NCI-H1105 (cell line): ENCODE measurements at places on chromosomes 2 and 18.

GRCh38 chr2:56519806-56520205 is 336.0 kb downstream of the CCDC85A start:
- no peak for DNase-seq

GRCh38 chr18:77112747-77113092 is 19.9 kb downstream of the MBP start:
- DNase-seq = no peak

- DNase-seq = no peak
Measured at GRCh38 chr2:235868224-235868623, 300.0 kb downstream of the GBX2 start.

DNA sequence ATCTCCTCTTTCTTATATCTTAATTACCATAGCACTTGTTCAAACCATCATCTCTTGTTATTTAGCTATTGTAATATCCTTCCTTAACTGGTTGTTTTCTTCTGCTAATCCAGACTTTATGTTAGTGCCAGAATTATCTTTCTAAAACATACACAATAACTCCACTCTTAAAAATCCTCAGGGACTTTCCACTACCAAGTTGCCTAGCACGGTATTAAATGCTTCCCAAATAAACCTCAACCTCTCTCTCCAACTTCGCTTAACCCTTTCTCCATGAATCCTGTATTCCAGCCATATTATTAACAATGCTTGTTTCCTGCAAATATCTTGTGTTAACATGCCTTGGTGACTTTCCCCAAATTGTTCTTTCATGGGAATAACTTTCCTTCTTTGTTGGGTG is 84.5 kb downstream of the FAM228A start:
- no peak for DNase-seq

- no peak for DNase-seq
Measured at GRCh38 chr2:6929196-6929819, 12.1 kb downstream of the RNF144A start.
